ENCODE measurements at places on chromosomes 1 and 21.

- no peak for DNase-seq
Measured at GRCh38 chr1:228174482-228175315, 9.1 kb downstream of the IBA57 start.

DNA sequence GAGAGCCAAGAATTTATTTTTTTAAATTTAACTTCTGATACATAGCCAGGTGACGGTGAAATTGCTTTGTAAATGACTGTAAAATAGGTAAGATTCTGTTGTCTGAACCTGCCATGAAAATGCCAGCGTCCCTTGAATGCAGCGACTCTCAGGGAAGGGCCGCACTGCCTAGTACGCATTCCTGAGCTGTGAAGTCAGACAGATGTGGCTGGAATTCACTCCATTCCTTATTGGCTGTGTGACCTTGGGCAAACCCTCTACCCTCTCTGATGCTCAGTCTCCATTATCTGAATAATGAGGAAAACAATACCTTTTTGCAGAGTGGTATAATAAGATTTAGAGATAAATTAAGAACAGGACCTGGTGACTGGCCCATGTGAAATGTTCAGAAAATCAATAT, 167.1 kb upstream of the DAB1 start:
- DNase-seq: no peak

DNA sequence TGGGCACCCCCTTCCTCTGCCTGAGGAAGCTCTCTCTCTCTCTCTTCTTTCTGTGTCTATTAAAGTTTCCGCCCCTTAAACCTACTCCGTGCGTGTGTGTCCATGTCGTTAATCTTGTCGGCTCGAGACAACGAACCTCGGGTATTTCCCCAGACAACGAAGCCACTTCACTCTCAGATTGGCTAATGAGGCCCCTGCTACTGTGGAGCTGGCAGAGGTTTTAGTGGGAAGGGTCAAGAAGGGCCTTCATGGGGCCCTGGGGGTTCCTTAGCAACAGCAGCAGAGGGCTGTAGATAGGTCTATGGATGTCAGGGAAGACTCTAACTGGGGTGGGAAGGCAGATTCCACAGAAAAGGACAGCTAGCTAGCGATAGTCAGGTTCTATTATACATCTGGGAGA, 239.8 kb upstream of the RAB4A start:
- DNase-seq: no peak

DNA sequence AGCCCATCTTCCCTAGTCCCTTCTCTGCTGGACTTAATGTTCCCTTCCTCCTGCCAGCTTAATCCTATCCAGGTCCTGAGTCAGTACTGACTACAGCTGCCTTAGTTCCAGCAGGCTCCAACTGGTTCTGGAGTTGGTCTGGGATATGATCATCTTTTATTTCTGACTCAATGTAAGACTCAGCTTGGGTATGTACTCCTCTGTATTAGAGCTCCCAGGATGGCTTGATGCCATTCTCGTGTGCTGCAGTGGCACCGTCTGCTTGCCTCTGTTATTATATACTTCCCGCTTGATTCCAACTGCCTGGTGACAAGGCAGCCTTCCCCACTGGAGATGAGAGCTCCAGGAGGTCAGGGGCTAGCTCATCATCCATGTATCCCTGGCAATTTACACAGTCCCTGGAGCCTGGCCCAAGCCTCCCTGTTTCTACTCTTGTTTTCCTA, 164.4 kb upstream of the DPT start:
- no peak for DNase-seq

DNA sequence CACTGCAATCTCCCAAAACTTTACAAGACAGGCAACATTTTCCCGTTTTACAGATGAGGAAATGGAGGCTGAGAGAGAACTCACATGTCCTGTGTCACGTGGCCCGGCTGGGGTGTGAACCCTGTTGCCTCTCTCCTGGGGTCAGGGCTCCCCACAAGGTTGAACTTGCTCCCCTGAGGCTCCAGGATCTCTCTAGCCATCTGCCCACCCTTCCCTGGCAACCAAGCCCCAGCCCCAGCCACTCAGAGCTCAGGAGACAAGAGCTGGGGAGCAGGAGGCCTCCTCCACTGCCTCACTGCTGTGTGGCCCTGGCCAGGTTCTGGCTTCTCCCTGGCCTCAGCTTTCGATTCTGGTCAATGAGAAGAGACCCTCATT, 11.8 kb downstream of the LAPTM5 start:
- DNase-seq: no peak

GRCh38 chr21:36510911-36511310, 31.0 kb upstream of the CLDN14 start:
- no peak for DNase-seq

- no peak for DNase-seq
Measured at GRCh38 chr1:221154932-221155331, 275.7 kb downstream of the HLX start.
